Ascending aorta (tissue), 2 donors: ENCODE measurements at places on chromosomes 1 and 21.
A peak's percentile ranks its signal among the peaks of the same experiment; 100 is the strongest.

DNA sequence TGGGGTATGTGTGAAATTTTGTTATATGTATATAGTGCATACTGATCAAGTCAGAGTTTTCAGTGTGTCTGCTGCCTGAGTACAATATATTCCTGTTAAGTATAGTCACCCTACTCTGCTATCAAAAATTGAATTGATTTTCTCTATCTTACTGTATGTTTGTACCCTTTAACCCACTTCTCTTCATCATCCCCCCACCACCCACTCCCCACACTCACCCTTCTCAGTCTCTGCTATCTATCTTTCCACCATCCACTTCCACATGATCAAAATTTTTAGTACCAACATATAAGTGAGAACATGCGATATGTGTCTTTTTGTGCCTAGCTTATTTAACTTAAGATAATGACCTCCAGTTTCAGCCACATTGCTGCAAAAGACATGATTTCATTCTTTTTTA, 4.2 kb downstream of the LY9 start:
- no peak for DNase-seq

DNA sequence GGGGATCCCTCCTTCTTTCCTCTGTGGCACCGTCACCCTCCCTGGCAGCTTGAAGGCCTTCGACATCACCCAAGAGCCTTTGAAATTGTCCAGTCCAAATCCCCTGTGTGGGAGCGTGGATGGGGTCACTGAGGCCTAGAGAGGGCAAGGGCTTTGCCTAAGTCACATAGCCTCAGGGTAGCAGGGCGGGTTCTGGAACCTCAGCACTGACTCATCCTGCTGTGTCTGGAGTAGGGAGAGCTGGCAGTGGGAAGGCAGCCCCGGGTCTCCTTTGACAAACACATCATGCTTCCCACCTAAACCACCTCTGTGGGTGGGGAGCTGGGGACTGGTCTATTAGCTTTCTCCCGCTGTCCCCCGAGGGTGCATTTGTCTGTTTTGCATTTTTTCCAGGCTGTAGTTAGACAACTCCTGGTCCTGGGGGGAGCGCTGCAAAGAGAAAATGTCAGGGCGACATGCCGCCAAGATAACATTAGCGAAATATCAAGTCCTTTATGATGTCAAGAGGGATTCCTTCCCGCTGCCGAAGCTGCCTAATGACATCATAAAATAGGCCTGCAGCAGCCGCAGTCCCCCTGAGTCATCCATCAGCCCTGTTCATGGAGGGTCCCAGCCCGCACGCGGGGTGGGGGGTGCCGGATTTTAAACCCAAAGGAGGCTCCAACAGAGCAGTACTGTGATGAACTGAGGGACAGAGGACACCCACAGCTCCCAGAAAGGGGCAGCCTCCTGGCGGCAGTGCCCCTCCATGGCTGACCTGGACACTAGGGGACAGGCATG, 77.0 kb upstream of the POU3F1 start:
- no peak for DNase-seq

- DNase-seq: no peak
Measured at GRCh38 chr1:165356876-165357275, 361 bp upstream of the LMX1A start.

DNA sequence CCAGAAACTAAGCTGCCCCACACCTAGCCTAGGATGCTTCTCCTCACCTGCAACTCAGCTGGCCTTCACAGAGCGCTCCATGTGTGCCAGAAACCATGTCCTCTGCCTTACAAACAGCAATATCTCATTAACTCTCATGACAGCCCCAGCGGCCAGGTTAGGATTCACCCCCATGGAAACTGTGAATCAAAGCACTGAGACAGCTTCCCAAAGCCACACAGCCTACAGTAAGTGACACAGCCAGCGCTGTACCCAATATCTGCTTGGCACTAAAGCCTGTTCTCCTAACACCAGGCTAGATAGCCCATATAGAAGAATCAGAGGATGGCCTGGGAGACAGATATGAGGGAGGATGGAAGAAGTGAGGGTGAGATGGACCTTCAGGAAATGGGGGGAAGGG, 13.5 kb downstream of the KCNN3 start:
- DNase-seq: no peak

GRCh38 chr1:182600036-182600713, 4.0 kb downstream of the RGS16 start:
- DNase-seq: no peak

GRCh38 chr21:36542312-36543101, 62.6 kb upstream of the CLDN14 start:
- DNase-seq: no peak

- no peak for DNase-seq
Measured at GRCh38 chr1:8020032-8020431, 6.1 kb downstream of the ERRFI1 start.

DNA sequence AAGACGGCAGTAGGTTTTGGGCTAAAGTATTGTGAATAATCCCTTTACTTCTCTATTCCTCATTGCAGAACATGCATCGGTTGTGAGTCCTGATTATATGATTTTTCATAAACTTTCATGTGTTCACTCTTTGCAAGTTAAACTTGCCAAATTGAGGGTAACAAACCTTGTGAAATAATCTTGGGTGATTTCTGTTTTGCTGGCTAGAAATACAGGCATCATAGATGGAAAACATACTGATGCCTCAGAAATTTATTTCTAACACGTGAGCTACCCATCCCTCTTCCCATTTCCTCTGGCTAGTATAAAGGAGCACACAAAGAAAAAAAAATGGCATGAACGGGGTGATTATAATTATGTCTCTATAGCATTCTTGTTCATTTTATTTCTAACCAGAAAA, 39.6 kb downstream of the RGS5 start:
- no peak for DNase-seq

GRCh38 chr1:220330265-220330664, 58.0 kb upstream of the RAB3GAP2 start:
- DNase-seq: no peak

DNA sequence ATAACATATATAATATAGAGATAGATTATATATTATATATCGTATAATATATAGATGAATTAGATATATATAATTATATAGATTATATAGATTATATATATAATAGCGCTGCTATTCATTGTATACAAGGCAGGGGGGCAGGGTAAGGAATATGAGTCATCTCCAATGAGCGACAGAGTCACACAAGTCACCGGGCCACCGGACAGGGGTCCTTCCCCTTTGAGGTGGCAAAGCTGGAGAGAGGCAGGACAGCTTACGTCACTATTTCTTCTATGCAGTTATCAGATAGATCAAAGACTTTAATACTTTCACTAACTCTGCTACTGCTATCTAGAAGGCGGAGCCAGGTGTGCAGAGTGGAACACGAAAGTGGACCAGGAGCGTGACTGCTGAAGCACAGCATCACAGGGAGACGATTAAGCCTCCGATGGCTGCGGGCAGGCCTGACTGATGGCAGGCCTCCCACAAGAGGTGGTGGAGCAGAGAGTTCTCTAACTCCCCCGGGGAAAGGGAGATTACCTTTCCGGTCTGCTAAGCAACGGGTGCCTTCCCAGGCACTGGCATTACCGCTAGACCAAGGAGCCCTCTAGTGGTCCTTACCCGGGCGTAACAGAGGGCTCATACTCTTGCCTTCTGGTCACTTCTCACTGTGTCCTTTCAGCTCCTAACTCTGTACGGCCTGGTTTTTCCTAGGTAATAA, 2154.7 kb downstream of the MRPL39 start:
- no peak for DNase-seq

- no peak for DNase-seq
Measured at GRCh38 chr1:43272161-43272560, 2.4 kb downstream of the TMEM125 start.

GRCh38 chr1:117342397-117342796, 24.9 kb upstream of the MAN1A2 start:
- no peak for DNase-seq

DNA sequence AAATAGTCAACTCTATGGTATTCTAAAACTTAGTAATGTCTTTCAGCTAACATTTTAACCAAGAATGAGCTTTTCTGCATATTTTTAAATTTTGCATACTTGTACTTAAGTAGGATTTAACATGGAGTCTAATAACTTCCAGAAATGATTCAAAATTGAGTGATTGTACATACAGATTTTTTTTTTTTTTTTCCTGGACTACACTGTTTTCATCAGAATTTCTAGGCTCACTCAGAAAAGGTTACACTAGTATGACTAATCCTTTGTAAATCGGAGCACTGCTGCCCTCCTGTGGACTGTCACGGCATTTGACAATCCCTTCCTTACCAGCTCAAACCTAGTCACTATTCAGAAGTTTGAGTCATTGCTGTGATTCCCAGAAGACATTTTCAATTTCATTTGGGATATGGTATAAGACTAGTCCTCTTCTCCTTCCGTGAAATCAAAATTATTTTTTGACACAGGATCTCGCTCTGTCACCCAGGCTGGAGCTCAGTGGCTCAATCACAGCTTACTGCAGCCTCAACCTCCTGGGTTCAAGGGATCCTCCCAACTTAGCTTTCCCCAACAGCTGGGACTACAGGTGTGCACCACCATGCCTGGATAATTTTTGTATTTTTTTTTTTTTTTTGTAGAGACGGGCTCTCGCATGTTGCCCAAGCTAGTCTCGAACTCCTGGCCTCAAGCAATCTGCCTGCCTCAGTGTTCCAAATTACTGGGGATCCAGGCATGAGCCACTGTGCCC, 45.5 kb downstream of the CD46 start:
- DNase-seq: no peak

DNA sequence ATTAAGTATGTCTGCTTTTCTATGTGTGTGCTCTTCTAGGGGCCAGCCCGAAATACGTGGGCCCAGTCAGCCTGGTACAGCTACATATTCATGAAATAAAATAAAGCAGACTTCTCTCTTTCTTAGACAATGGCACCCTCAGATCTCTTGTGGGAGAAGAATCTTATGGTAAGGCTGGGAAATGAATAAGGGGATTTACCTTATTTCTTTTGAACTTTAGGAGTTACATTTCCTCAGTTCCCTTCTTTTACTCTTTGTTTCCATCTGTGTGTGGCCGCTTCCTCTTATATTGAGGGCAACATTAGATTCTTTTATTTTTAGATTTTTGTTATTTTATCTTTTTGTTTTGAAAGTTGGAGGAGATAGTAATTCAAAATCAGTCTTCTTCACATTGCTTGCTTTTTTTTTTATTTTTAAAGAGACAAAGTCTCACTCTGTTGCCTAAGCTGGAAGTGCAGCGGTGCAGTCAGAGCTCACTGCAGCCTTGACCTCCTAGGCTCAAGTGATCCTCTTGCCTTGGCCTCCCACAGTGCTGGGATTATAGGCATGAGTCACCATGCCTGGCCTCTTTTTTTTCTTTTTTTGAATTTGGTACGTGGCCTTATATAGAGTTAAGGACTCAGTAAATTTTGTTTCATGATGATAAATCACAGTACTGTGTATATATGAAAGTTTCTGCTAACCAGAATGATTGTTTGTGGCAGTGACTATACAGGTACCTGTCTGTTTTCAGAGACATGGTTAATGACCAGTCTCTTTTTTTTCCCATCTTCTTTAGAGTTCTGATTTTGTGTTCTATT, 9.1 kb downstream of the LAMC1 start:
- DNase-seq: no peak

DNA sequence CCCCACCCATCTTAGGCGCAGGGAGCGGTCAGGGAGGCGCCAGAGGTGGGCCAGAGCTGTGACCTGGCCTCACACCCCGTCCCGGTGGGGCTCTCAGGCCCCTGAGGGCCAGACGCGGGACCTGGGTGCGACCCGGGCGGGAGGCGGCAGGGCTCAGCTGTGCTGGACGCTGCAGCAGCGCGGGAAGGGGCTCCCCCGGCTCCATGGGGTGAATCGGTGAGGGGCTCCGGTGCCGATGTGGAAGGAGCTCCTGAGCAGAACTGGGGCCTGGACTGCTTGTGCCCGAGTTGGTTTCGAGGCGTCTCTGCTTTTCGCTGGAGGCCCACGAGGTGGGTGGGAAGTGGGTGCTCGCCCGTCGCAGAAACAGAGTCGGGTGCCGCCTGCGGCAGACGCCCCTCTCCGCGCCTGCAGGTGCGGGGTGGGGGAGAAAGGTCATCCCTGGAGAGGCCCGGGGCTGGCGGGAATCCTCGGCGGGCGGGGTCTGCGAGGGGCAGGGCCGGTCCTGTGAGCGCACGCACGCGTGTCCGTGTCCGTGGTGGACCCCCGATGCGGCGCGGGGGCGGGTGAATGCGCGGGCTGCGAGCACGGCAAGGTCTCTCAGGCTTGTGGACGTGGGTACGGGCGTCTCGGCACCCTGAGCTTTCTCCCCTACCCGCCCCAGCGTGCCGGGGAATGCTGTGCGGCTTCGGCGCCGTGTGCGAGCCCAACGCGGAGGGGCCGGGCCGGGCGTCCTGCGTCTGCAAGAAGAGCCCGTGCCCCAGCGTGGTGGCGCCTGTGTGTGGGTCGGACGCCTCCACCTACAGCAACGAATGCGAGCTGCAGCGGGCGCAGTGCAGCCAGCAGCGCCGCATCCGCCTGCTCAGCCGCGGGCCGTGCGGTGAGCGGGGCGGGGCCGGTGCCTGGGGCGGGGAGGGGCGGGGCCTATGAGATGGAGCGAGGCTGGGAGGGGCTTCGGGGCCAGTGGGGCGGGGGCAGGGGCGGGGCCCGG, 20.4 kb downstream of the AGRN start:
- DNase-seq: peak; percentile 76

- DNase-seq: no peak
Measured at GRCh38 chr1:51553911-51554310, 34.8 kb upstream of the EPS15 start.

- DNase-seq: peak; percentile 92
Measured at GRCh38 chr1:182615468-182616129, 11.4 kb upstream of the RGS16 start.

DNA sequence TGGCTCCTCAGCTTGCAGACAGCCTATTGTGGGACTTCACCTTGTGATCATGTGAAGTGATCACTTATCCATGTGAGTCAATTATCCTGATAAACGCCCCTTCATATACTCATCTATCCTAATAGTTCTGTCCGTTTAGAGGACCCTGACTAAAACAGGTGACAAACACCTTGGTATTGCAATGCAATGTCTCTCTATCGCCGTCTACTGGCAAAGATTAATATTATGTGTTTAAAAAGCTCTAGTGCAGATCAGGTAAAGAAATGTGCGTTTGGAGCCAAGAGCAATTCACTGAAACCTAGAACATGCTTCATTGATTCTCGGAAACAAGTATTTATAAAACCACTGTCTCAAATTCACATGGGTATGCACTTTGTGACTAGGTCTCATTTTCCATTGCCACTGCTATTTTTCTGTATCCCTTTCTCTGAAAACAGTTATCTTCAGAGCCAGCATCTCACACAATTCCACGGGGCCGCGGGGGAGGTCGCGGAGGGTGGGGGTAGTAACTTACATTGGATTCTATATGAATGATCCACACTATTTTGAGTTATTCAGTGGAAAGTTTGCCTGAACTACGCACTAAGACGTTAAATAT, 554.6 kb upstream of the NCAM2 start:
- no peak for DNase-seq

GRCh38 chr1:198754670-198755069, 115.8 kb downstream of the PTPRC start:
- no peak for DNase-seq

DNA sequence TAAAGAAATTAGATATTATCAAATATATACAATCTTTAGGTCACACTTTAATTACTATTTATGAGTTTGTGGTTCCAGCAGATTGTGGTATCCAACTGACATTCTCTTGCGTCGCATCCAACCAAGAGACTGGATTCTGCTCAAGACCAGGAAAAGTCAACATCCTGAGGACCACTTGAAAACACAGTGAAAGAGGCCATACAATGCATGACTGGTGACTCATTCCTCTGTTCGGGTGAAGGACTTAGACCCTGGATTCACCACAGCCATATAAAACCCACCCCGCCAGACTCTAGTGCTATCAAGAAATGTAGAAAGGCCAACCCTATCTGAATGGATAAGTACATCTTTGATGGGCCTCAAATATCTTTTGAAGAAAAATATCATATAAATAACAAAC, 14.5 kb upstream of the CFHR4 start:
- DNase-seq: no peak

GRCh38 chr21:32975811-32976431, 49.8 kb upstream of the OLIG2 start:
- no peak for DNase-seq
